Common myeloid progenitor, CD34-positive (primary cell): ENCODE measurements at places on chromosomes 2 and 18.
A peak's percentile ranks its signal among the peaks of the same experiment; 100 is the strongest.

GRCh38 chr2:119208791-119209203 is 14.8 kb upstream of the STEAP3 start:
- no peak for DNase-seq

GRCh38 chr2:128313931-128314347 is 4.7 kb downstream of the HS6ST1 start:
- DNase-seq, result no peak

DNA sequence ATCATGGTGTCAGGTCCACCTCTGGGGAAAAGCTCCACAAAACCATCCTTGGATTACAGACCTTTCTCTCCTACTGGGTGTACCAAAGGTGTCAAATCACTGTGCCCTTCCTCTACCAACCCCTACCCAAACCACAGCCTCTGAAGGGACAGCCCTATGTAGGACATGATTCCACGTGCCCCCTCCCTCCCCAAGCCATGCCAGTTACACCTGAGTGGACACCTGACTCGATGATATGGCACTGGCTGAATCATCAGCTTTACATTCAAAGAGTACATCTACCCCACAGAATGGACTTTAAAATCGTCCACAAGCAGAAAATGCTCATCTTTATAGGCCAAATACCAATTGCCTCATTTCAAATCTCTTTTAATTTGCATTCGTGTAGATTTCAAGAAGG is 26.0 kb downstream of the TRABD2A start:
- no peak for DNase-seq

DNA sequence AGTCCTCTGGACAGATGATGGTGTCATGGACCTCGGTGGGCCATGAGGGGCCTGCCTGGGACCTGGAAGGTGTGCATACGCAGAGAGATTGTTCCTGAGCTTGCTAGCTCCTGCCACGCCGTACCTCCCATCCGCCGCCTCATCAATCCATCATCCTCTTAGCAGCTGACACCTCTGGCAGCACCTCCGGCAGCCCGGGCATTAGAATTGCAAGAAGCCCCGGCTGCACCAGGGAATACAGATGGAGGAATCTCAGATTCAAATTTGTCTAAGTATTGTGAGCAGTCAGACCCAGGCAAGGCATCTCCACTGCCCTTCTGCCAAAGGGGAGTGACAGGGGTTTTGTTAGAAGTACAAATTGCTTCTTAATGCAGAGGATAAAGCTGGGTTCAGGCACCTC is 4.5 kb downstream of the C1QL2 start:
- no peak for DNase-seq

DNA sequence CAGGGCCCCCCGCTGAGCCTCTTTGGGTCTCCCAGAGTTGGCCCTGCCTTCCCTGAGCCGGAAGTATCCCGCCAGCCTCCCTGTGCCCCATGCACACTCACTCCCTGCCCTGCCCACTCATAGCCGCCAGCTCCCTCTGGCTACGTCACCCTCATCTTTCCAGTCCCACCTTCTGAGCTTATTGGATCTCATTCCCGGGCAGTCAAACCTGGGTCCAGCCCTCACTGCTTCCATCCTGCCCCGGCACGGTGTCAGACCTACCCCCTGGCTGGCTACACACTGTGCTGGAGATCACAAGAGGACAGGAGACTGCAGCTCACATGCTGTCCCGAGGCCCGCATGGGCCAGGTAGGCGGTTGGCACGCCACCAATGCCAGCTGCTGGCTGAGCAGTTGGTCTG is 147.2 kb downstream of the ASB1 start:
- no peak for DNase-seq

DNA sequence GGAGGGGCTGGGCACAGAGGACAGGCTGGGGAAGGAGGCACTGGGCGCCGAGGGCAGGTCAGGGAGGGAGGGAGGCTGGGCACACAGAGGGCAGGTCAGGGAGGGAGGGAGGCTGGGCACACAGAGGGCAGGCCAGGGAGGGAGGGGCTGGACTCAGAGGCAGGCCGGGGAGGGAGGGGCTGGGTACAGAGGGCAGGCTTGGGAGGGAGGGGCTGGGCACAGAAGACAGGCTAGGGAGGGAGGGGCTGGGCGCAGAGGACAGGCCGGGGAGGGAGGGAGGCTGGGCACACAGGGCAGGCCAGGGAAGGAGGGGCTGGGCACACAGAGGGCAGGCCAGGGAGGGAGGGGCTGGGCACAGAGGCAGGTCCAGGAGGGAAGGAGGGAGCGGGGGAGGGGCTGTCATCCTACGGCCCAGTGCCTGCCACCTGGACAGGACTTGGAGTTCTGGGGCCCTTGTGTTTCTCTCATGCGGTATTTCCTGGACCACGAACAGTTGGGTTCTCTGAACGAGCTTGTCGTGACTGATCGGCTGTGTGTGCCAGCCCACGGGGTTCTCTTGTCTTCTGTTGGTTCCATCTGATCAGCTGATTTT is 46.7 kb upstream of the KCNG2 start:
- no peak for DNase-seq

DNA sequence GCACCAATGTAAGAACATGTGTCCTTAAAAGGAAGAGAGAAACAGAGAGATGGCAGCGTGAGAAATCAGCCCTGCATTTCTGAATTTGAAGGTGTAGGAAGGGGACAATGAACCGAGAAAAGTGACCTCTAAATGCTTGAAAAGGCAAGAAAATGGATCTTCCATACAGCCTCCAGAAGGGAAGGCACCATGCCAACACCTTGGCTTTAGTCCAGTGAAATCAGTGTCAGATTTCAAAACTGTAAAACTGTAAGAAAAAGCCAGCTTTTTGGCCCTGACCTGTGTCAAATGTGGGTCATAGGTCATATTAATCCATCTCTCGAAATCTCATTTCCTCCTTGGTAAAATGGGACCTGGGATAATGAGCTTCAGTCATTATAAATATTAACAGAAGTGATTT is 762.3 kb downstream of the DCDC2C start:
- DNase-seq, result no peak

DNA sequence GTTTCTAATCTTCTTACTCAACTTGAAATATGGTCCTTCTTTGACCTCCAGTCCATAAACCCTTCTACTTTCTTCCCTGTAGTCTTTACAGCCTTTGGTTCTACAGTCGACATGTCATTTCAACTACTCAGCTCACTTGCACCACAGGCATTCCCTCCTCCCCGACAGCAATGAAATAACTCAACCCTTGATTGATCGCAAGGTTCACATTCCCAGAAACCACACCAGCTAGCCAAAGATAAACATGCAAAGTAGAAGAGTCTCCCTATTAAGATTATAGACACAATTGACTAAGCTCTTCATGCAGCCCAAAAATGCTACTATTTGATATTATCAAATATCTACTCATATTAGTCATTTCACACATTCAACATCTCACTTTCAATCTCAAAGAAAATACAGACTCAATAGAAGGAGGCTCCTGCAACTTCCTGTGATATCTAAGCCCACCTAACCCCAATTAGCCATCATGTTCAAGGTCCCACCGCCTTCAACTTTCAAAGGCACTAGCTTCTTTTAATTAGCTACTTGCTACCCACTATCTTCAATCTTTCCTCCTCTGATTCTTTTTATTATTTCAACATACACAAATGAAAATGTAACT is 50.8 kb downstream of the RTTN start:
- no peak for DNase-seq

DNA sequence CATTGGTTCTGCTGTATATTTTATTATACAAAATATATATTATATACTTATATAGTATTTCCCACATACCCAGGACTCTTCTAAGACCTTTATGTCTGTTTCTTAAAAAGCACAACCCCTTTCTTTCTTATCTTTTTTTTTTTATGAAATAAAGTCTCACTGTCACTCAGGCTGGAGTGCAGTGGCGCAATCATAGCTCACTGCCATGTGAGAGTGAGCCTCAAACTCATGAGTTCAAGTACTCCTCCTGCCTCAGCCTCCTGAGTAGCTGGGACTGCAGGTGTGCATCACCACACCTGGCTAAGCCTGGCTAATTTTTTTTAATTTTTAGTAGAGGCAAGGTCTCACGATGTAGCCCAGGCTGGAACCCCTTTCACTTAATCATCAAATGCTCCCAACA is 72.3 kb downstream of the CLHC1 start:
- no peak for DNase-seq

DNA sequence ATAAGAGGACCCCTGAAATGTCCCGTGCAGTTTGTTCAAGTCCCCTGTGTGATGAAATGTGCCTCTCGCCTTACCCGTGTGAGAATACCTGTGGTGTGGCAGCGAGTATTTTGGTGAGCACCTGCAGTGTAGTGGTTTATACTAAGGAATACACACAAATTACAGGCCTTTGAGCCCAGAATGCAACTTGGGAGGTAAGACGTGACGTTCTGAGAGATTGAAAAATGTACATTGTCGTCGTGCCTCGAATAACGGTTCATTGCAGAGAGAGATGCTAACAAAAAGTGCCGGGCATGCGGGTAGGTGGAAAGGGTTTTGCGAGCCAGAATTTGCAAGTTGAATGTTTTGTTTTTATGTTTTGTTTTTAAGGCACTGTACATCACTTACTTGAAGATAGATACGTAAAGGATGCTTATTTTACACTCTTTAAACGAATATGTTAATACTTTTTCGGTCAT is 867 bp downstream of the RBBP8 start:
- no peak for DNase-seq

DNA sequence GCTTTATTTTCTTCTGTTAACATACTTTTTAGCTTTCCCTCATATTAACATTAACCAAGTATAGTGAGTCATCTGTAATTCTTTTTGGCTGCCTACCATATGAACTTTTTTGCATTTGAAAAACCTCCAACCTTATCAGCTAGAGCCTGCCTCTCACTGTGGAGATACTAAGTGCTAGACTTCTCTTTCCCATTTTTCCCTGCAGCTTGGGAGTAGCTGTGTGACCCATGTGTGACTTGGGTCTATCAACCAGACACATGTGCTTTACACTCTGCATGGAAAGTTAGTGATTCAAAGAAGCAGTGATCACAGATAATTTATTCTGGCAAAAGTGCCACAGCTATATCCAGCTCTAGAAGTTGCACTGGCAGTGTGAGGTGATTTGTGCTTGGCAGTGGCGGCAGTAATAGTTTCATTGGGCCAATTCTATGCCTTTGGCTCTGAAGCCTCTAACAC is 36.3 kb downstream of the PREPL start:
- DNase-seq, result no peak

DNA sequence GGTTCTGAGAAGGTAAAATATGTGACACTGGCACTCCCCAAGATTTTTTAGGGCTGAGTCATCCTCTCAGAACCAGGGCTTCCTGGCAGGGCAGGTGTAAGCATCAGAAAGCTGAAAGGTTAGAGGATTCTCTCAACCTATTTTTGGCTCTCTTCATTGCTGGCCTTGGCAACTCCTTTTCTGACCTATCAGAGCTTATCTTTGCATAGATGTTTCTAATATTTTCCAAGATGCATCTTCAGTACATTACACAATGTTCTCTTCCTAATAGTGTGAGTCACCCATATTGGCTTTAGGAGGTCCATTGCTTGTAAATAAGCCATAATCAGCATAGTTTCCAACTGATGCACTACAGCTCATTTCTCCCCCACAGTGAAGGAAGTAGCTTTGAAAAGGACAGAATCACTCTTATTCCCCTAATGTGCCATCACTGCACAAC is 2008.4 kb upstream of the PIK3C3 start:
- no peak for DNase-seq

- peak; percentile 6 for DNase-seq
These were observed 113.1 kb downstream of the GATA6 start for GRCh38 chr18:22282311-22283115.

- no peak for DNase-seq
These were observed 6.3 kb downstream of the OSR1 start for GRCh38 chr2:19351899-19352697.

- DNase-seq, result no peak
These were observed 112.1 kb downstream of the GLI2 start for GRCh38 chr2:120847700-120848321.

DNA sequence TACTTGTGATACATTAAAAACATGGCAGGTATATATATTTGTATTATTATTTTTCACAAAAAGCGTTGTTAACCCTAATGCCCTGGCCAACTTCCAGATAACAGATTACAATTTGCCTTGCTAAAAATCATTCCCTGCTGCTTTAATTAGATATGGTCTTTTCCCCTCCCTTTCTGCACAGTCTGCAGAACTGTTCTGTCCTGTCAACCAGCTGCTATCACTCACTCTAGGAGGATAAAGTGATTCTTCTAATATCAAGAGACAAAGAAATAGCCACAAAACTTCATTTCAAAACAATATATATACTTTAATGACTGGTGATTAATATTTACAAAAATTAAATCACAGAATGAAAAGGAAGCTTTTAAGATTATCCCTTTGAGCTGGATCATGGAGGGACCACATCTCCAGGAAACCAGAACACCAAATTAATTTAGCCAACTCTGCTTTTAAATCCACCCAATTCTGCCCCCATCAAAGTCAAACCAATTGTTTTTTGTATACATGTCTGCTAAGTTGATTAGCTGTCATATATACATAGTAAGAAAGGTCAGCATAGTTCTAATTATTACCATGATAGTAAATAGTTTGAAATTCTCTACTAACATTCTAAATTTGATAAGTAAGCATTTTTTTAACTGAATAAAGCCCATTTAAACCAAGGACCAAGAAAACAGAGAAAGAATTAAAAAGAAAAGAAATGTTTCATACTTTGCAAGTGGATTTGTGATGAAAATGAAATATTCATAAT is 55.7 kb downstream of the RND3 start:
- no peak for DNase-seq

DNA sequence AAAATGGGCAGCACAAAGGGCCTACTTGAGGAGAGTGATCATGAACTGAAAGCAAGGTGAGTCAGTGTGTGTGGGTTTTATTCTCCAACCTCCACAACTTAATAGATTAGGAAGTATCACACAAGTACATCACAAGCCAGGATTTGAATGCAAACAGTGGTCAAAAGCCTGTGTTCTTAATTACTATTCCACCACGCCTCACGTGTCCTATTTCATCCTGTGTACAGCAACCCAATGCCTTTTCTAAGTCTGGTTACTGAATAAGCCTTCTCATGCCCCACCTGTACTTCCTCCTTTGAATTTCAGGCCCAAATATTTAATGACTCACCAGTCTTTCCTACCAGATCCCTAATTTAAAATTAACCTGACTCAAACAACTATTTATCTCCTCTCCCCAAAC is 755.7 kb upstream of the SLC8A1 start:
- DNase-seq, result peak; percentile 16

DNA sequence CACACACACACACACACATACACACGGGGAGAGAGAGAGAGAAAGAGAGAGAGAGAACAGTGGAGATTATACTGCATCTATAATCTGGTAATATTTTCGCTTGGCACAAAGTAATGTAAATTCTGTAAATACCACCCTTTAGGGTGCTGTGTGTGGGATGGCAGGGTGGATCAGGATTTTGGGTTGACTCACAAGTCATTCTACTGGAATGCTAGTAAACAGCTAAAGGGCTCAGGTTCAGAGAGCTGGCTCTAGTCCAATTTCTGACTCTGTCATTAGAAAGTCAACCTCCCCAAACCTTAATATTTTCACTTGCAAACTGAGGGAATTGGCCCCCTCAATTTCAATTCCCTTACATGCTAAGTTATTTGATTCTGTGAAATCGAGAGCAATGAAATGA is 308.3 kb downstream of the TSN start:
- DNase-seq, result no peak

- DNase-seq, result no peak
These were observed 146.7 kb upstream of the L3MBTL4 start for GRCh38 chr18:6561420-6561861.
